Peyer's patch (tissue), 4 donors: ENCODE measurements at places on chromosomes 7 and 10.

DNA sequence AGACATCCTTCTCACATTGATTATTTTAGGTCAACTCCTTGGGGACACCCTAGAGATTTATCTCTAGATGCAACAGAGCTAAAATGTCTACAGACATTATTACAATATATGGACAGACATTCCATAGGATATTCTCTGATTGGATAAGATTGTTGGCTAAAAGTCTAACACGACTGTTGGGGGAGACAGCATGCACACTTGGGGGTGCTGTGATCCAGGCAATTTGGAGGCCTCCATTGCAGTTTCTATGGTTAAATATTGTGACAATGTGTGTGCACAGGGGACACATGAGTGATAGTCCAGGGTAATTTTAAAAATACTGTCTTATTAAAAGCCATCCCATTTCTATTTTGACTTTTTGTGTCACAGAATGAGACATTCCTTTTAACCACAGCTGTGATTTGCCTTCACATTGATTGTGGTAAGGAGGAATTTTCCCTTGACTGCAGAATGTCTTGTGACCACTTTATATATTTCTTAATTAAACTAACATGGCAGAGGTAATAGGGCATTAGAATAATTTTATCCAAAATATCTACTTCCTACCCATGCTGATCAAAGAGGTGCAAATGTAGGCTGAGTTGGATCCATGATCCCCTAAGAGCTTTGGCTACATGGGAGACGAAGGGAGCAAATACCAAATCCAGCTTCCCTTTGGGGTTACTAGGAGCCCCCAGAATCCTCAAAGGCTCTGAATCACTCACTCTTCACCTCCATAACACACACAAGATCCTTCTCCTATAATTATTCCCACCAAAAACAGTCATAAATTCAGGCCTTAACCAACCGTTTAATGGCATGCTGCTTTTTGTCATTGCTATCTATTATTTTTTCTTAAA lies 7.3 kb downstream of the TFPI2 start:
- H3K27me3 ChIP-seq = no peaks in the 10 kb centered on the region
- H3K4me3 ChIP-seq = no peak overlapping the region
- no peaks in the 10 kb centered on the region for H3K4me1 ChIP-seq
- no peak for DNase-seq
- H3K36me3 ChIP-seq = no peaks in the 10 kb centered on the region

- DNase-seq = no peak
- H3K4me1 ChIP-seq = no peaks in the 10 kb centered on the region
- H3K27me3 ChIP-seq = no peaks in the 10 kb centered on the region
- H3K36me3 ChIP-seq = no peaks in the 10 kb centered on the region
- no peak overlapping the region for H3K27ac ChIP-seq
These were observed 178.3 kb downstream of the CDCA7L start for GRCh38 chr7:21767300-21767900.

DNA sequence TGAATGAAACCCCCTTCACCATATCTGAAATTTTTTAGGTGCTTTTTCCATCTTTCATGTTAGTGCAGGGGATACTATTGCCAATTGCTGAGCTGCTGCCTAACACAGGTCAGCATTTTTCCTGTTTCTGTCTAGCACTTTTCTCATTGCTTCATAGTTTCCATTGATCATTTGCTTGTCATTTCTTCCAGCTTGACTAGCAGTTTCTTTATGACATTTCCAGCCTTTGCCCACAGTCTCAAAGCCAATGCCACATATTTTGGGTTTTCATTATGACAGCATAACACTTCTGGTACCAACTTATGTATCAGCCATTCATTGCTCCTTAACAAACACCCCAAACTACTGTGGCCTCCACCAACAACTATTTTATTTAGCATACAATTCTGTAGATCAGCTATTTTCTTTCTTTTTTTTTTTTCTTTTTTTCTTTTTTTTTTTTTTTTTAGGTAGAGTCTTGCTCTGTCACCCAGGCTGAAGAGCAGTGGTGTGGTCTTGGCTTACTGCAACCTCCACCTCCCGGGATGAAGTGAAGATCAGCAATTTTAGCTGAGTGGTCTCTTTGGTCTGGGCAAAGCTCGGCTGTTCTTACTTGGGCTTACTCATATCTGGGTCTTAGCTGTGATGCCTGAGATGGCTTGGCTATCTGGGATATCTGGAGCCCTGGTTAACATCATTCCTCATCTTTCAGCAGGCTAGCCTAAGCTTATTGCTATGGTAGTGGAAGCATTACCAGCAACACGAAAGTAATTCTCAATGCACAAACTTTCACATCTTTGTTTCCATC lies 102.3 kb downstream of the EPC1 start:
- H3K4me3 ChIP-seq = no peak overlapping the region
- H3K4me1 ChIP-seq = no peaks in the 10 kb centered on the region
- no peaks in the 10 kb centered on the region for H3K27me3 ChIP-seq
- no peaks in the 10 kb centered on the region for H3K36me3 ChIP-seq
- H3K27ac ChIP-seq = no peak overlapping the region

DNA sequence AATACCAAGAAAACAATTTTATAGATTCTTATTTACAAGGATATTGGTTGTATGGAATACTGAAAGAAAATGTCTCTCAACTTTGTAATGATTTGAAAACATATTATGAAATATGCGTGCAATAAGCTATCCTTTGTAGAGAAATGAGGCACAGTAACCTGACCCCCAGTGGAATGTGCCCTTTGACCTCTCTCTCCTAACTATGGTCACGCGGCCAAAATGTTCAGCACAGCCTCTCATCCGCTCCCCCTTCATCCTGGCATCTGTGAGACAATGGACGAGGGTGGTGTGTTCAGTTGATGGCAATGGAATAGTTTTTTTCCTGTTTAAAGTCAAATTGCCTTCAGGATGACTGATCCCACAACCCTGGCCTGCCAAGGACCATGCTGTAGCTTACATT lies 13.3 kb downstream of the BEND7 start:
- no peak overlapping the region for H3K27ac ChIP-seq
- H3K4me1 ChIP-seq = no peaks in the 10 kb centered on the region
- H3K27me3 ChIP-seq = no peaks in the 10 kb centered on the region
- no peaks in the 10 kb centered on the region for H3K36me3 ChIP-seq
- DNase-seq = no peak

GRCh38 chr10:109205929-109206585 lies 717.3 kb downstream of the XPNPEP1 start:
- H3K4me1 ChIP-seq = no peaks in the 10 kb centered on the region
- no peak for DNase-seq
- H3K36me3 ChIP-seq = no peaks in the 10 kb centered on the region
- no peak overlapping the region for H3K27ac ChIP-seq

DNA sequence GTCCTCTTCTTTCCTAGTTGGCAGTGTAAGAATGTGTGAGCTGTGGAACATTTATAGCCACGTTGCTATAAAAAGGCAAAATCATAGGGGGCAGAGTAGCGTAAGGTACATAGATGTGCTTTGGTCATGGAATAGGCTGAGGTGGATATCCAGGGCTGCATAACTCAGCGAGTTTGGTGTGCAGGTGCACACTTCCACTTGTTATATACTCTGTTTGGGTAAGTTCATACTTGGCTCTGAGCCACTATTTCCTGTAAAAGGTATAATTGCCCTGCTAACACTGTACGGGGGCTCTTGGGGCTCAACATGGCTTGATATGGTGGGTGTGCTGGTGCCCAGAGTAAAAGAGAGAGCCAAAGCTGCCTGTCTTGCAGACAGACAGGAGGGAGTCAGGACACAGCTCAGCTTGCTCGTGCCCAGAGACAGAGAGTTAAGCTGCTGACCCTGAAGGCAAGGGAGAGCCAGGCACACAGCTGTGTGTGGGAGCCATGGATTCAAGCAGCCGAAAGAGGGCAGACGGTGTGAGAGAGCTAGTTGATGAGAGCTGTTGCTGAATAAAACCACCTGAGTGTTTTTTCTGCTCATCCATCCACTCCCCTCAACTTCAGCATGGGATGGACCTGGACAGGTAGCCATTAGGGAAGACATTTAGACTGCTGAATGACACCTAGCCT lies 126.7 kb downstream of the DKK1 start:
- no peak overlapping the region for H3K4me3 ChIP-seq
- no peak for DNase-seq
- H3K27me3 ChIP-seq = no peaks in the 10 kb centered on the region
- no peaks in the 10 kb centered on the region for H3K36me3 ChIP-seq

- H3K4me3 ChIP-seq = no peak overlapping the region
- no peak overlapping the region for H3K27ac ChIP-seq
- no peaks in the 10 kb centered on the region for H3K36me3 ChIP-seq
These were observed 2.7 kb upstream of the PNLIPRP1 start for GRCh38 chr10:116587878-116588591.
